ENCODE measurements at places on chromosomes 4 and X.

- no peak for DNase-seq
Measured at GRCh38 chr4:154435895-154436294, 55.7 kb downstream of the DCHS2 start.

GRCh38 chr4:61204353-61205060 lies 4.4 kb downstream of the ADGRL3 start:
- DNase-seq: no peak

DNA sequence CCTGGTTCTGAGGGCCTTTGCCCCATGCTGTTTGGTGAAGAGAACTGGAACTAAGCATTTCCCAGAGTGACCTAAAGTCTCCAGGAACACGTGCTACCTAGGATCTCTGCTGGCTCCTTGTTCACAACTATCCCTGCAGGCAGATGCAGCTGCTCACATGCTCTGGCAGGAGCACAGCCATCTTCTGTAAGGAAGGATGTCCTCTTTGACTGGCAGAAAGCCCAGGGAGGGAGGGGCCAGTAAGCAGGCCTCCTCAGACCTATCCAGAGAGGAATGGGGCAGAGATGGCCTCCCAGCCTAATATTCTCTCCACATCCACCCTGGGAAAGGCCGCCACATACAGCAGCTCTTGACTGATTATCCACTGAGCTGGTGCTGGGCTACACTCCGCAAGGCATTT lies 142.8 kb upstream of the EOLA2 start:
- no peak for DNase-seq

GRCh38 chr4:137300776-137301175 lies 231.5 kb downstream of the PCDH18 start:
- no peak for DNase-seq

GRCh38 chr4:79445371-79445781 lies 37.3 kb upstream of the GK2 start:
- DNase-seq: no peak

DNA sequence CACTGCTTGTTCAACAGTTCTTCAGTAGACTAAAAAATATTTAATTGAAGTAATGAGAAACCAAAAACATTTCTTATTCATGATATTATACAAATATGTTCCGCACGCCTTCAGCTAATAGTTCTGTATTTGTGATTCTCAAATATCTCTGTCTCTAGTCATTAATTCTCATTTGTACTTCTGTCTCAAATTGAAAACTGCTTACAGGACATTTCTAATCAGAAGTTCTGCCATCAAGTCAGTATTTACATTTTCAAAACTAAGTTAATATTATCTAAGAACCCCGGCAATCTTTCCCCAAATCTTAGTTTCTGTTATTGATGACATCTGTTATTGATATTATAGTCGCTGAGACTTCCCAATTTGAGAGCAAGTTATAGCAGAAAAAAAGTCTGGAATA lies 78.6 kb upstream of the PGRMC2 start:
- DNase-seq: no peak

- DNase-seq: no peak
Measured at GRCh38 chr4:105122350-105122749, 24.3 kb upstream of the TET2 start.

DNA sequence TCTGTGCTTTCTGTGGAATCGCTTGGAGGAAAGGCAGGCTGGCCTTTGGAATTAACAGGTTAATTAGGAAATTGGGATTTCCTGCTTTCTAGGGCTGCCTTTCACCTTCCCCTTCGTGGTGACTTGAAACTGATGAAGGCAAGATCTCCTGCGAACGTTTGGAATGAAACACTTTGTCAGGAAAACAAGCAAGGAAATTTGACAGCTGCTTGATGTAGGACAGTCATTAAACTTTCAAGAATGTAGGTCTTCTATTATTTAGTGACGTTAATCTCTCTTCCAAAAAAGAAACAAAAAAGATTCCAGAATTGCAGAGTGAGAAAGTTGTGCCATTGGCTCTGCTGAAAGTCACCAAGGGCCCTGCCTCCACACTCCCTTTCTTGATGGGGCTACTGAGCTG lies 155.7 kb upstream of the SCML1 start:
- DNase-seq: no peak

DNA sequence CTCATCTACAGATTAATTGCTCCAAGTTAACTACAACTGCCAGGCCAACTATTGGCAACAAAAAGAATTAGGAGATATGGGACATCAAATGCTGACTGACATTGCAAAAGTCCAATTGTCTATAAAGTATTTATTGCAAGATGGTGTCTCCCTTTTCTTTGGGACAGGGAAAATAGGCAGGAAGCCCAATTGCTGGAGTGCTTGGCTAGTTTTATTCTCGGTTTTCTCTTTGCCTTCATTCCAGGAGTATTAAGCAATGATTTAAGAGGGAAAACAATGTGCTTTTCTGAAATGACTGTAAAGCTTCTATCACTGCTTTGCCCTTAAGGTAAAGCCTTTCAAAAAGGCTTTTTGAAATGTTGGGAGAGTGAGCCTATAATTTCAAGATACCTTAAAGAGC lies 62.8 kb upstream of the DIAPH2 start:
- DNase-seq: no peak

DNA sequence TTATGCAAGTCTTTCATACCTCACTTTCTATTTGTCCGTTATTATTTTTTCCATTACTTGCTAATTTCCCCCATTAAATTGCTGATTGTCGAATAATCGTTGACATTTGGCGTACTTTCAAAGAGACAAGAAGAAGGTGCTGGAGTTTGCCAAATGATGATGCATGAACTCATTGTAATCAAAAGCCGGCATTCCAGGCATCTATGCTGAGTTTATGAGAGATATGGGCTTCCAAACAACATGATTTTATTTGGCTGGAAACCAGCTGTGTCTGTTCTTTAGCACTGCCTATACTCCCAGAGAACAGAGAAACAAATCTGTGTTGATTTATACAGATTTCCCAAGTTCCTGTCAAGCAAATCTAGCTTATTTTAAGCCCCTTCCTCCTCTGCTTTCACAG lies 80.8 kb upstream of the RPS6KA3 start:
- no peak for DNase-seq

DNA sequence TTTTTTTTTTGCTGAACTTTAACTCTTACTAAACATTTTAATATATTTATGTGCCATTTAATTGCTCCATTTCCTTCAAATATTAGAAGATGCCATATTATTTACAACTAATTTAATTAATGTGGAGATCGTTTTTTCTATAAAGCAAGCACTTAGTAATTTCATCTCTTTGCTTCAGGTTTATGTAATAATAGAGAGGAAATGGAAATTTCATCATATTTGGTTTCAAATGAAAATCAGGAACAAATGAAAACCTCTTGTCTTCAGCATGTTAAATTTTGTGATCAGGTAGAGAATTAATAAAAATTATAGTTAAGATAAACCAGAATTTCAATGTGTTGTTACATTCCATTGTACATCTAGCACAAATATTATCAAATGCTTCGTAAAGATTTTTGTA lies 120.1 kb downstream of the SYNPO2 start:
- DNase-seq: no peak

- no peak for DNase-seq
Measured at GRCh38 chrX:43141885-43142284, 363.9 kb upstream of the PPP1R2C start.

- no peak for DNase-seq
Measured at GRCh38 chr4:154807042-154807630, 26.1 kb downstream of the RBM46 start.

DNA sequence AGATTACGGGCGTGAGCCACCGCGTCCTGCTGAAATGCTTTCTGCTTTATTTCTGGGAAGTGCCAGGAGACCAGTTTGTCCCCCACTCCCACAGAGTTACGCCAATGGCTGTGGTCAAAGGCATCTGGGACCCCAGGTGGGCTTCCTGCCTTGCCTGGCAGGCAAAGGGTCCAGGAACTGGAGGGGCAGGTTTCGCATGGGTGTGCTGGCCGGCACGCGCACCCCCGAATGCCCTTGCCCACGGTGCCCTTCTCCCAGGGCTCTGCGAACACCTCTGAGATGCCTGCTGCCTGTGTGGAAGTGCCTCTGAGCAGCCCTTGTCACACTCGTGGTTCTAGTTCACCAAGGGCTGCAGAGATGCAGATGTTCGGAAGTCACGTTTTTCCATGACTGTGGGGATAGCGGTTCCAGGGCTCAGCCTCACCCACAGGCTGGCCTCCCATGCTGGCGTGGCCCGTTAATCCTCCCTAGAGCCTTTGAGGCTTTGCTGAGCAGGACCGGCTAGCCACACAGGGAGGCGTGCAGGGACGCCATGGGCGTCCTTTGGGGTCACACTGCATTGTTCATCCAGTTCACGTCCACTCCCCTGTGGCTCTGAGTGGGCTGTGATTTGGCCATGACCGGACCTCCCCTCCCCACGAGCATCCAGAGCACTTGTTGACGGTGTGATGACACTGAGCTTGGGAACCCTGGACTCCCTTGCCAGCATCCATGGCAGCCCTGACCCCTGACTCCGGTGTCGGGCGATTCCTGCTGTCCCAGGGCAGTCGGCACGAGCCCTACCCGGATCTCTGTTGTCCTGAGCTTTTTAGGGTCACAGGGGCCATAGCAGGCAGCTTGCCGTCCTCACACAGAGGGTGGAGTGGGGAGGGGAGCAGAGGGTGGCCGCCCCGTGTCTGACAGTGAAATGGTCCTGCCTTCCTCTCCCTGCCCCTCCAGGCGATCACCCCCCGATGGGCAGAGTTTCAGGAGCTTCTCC lies 12.7 kb upstream of the ADD1 start:
- DNase-seq: no peak

DNA sequence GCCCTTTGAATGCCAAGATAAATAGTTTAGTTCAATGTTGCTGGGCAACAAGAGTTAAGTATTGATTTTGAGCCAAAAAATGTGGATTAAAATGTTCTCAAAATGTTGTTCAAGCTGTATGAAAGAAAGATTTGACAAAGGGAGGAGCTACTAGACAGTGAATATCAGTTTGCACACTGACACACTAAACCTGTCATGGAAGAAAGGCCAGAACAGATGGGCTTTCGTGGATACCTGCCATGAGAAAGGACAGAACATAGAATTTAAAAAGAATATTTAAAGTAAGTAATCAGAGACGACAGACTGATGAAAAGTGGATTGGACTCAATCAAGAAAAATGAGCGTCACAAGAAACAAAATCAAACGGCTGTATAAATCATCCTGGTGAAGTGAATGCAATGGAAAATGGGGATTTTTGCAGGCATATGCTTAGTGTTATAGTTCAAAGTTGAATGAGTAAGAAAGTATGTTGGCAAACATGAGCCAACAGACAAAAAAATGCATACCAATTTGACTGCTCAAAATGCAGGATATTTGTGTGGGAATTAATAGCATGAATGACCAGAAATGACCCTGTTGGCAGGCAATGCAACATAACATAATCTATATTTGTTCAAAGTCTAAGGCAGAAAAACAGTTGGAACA lies 7.4 kb downstream of the PCDH18 start:
- DNase-seq: no peak

- DNase-seq: no peak
Measured at GRCh38 chr4:187212446-187213080, 488.9 kb upstream of the FAT1 start.

DNA sequence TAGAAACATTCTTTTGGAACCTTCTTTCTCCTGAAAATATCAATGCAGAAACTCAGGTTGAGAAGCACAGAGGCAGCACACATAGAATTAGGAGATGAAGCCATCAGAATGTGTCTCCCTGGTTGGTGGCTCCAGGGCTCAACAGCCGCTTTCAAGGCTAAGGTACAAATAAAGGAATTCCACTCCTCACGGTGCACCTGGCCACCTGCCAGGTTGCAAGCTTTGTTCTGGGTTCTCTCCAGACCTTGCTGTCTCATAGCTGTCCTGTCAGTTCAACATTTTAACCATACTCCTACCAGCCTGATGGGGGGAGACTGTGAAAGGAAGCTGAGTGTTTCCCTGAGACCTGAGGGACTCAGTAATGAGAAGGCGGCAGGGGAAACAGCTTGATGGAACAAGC lies 96.3 kb upstream of the HPF1 start:
- DNase-seq: no peak

DNA sequence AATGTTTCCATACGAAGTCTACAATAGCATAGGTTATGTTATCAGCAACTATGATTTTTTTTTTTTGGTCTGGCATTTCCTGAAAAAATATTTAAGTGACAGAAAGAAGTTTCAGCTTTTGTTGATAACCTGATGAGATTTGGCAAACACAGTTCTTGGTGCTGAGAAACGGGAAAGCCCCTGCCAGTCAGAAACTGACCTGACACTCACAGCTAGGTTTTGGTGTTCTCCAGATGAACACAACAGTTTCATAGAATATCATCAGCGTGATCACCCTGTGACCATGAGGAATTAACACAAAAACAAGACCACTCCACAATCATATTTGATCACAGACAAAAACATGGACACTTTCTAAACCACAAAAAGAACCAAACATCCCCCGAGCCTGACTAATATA lies 152.5 kb upstream of the DCAF8L1 start:
- DNase-seq: no peak

DNA sequence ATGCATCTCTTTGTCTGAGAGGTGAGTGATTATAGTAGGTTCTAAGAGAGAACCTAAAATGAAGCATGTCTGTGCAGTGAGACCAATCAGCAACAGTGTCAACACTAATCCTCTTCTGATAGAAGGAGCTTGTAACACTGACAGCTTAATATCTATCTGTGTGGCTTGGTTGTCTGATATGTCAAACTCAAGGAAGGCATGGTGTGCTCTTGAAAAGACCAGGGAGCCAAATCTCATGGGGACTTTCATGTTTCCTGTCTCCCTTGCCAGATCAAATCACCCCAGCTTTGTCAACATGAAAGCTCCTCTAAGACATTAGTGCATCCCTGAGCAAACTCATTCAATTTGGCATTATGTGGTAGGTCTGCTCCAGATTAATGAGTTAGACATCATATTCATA lies 95.4 kb downstream of the ANOS1 start:
- no peak for DNase-seq

GRCh38 chr4:38785901-38786402 lies 3.2 kb upstream of the TLR10 start:
- DNase-seq: no peak

DNA sequence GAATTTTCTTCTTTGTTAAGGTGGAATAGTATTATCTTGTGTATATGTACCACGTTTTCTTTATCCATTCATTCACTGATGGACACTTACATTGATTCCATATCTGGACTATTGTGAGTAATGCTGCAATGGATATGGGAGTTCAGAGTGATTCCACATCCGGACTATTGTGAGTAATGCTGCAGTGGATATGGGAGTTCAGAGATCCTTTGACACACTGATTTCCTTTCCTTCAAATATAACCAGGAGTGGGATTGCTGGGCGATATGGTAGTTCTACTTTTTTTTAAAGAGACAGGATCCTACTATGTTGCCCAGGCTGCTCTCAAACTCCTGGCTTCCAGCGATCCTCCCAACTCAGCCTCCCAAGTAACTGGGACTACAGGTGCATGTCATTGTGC lies 12.1 kb downstream of the TMEM156 start:
- no peak for DNase-seq

- DNase-seq: no peak
Measured at GRCh38 chrX:144732588-144732987, 514.7 kb upstream of the SPANXN1 start.

GRCh38 chr4:73341454-73341853 lies 62.6 kb upstream of the ALB start:
- DNase-seq: no peak

DNA sequence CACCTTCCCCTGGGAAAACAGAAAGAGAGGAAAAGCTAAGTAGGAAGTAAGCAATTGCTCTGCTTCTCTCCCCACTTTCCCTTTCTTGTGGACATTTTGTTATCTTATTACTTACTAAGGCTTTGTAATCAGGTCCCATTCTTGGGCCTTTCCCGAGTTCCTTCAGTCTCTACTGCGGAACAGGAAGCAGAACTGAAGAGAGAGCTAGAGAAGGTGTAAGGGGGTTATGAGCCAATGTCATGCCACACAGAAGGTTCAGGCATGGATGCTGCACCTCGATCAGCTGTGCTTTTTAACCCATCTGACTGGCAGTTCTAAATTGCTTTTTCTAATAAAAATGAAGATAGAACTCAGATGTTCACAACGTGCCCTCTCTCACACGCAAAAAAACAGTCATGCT lies 83.6 kb downstream of the MID1 start:
- no peak for DNase-seq
